SIG-M5 (cell line): ENCODE measurements at places on chromosomes 2 and 18.

DNA sequence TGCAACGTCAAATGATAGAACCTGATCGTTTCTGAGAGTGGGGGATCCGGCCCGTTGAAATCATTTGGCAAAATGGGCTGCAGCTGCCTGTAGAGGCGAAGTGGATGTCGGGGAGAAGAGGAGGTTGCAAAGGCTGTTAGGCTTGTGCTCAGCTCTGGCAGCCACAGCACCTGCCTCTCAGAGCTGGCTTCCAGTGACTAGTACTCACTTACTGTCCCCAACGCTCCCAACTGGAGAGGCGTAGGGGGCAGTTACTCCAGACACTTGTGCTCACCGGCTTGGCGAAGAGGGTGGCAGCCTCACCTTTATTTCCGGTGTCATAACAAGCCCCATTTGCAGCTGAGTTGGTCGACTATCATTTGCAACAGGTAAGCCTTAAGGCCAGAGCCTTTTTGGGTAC, 37.9 kb downstream of the NCK2 start:
- DNase-seq: no peak

- no peak for DNase-seq
Measured at GRCh38 chr2:24285484-24286152, 74.7 kb downstream of the ITSN2 start.

- DNase-seq: no peak
Measured at GRCh38 chr2:214226061-214226460, 184.8 kb upstream of the VWC2L start.

DNA sequence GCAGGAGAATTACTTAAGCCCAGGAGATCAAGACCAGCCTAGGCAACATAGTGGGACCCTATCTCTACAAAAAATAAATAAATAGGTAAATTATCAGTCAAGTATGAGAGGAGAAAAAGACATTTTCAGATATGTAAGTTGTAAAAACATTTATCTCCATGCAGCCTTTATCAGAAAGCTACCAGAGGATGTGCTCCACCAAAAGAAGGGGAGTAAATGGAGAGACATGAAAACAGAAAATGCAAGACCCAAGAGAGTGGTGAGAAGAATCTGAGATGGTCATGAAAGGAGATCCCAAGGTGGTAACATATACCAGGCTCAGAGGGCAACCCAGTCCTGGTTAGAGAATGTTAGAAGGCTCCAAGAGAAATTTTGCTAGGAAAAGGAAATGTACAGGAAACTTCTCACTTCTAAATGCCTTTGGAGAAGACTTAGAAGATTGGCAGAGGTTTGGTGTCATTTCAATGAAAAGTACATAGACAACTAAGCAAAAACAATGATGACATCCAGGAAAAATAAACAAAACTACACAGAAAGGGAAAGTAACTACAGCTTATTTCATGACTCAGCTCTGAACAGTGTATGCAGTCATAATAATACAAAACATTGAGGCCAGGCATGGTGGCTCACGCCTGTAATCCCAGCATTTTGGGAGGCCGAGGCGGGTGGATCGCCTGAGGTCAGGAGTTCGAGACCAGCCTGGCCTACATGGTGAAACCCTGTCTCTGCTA, 19.5 kb downstream of the CIB4 start:
- no peak for DNase-seq

GRCh38 chr2:27264753-27265535, 2.1 kb upstream of the SLC30A3 start:
- DNase-seq: no peak
